ENCODE measurements at places on chromosomes 7 and 10. TPM values are rescaled to one million over a fixed set of nuclear protein-coding genes. Genes with fewer than 3 reads are reported as not detected.

The ANKRD30A gene
- total RNA-seq = not detected

The SEC23IP gene
- total RNA-seq = 50.5 TPM

GRCh38 chr7:48959676-48960075 lies 35.3 kb downstream of the CDC14C start:
- no peak for DNase-seq

DNA sequence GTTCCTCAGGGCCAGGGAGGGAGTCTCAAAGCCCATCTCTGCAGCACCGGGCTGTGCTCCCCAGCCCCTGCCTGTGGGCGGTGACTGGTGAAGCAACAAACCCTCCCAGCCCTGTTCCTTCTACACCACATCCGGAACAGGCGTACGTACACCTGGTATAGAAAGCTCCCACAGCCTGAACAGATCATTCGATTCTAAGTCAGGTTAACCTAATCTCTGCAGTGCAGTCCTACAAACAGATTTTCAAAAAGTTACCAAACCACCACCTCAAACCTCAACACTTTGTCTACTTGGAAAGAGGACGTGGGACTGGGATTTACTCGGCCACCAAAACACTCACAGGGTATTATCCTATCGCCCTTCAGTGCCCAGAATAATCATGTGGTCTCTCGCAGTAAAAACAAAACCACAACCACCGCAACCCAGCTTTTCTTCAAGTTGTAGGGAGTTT lies 238.4 kb downstream of the DIP2C start:
- peak; percentile 62 for DNase-seq

- DNase-seq = no peak
These were observed 155.0 kb upstream of the LYZL2 start for GRCh38 chr10:30784524-30784896.

DNA sequence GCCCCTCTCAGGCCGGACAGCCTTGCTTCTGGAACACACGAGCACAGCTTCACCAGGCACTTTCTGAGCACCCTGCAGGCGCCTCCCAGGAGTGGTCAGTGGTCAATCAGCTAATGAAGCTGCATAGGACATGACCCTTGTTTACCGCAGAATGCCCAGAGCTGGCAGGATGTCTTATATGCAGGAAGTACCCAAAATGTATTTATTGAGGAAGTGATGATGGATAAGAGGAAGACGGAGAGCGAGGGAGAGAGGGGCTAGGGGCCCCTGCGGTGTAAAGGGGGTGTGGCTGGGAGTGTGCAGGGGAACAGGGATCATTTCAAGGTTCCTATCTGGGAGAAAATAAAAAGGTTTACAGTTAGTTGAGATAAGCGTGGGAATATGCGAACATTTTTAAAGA lies 3.3 kb downstream of the CYP2E1 start:
- no peak for DNase-seq

DNA sequence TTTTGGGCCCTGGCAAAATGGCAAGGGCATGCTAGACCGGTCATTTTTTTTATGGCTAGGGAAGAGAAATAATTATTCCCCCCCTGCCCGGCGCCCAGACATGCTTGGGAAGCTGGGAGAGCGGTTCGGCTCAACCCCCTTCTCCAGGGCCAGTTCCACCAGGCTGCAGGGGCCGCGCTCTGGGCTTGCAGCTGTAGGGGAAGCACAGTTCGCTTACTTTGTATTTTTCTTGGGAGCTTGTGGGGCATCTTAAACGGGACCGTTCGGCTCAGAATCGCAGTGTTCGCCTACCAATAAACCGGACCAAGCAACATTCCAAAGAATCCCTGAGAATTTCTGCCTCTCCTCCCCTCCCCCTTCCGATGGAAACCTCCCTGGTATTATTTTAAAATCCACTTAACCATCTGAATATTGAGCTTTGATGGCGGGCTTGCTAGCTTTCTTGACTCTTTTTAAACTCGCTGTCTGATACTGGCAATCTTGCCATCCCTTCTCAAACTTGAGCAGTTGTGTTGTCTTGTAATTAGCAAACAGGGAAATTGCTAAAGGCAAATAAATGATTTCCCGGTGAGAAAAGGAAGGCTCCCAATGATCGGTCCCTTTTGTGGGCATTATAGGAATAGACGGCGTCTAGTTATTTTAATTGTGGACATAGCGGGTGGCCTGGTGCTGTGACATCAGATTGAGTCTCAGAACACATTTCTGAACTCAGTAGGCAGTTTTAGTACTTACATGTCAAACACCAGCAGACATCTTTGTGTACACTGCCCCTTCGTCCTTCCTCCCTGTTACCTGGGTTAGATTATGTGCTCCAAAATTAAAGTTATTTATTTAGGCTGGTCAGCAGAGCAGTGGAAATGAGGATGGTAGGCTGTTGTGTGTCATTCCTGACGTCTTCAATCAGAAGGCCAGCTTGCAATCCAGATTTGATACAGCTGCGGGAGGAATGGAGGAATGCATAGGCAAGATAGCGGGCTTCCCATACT lies 3.4 kb downstream of the TCF7L2 start:
- no peak for DNase-seq

- no peak for DNase-seq
These were observed 118.8 kb downstream of the CUX1 start for GRCh38 chr7:101936223-101936610.

Measured in activated naive CD8-positive, alpha-beta T cell treated with anti-CD3 and anti-CD28 coated beads, Interleukin-2, amount 10 ng/mL, durations not matched to agents 7 days and 5 days (primary cell).